ENCODE measurements at places on chromosomes 7 and 10.

GRCh38 chr10:30997536-30998235, 34.0 kb downstream of the ZNF438 start:
- no peak for DNase-seq

GRCh38 chr7:108376206-108376605, 80.0 kb downstream of the NRCAM start:
- DNase-seq: no peak

DNA sequence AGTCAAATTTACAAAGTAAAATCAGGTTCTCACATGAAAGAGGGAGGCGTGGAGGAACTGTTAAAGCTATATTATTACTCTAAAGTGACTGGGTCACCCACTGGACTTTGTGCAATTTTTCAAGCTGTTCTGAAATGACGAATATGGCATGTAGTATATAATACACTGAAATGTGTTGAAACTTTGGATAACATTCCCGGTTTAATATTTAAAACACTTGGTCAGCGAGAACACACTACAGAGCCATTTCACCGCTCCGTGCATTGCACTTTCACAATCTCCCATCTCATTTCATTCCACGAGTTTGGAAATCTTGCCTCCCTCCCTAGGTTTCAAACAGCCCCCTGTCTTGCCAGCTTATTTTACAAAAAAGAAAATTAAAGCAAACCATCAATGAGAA, 337.9 kb downstream of the WDR11 start:
- DNase-seq: no peak

GRCh38 chr10:73840056-73840402, 28.6 kb upstream of the NDST2 start:
- no peak for DNase-seq

GRCh38 chr7:129607471-129608120, 3.9 kb upstream of the NRF1 start:
- DNase-seq: no peak

GRCh38 chr7:22601812-22602565, 102.0 kb upstream of the STEAP1B start:
- no peak for DNase-seq

GRCh38 chr7:1915956-1916600, 246.0 kb downstream of the ELFN1 start:
- DNase-seq: no peak

DNA sequence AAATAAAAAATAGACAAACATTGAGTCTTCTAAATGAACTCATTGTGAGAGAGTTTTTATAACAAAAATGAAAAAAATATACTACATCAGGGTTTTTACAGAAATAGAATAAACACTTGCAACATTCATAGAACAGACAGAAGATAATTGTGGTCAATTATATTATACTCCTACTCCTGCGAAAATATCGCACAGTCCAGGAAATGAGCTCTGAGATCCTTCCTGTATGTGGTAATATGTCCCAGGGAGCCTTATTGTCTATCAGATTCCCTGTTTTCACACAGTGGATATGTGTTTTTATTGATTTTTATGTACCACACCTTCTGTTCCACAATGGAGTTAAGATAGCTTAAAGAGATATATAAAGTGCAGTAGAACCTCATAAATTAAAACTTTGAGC, 27.5 kb upstream of the RELN start:
- no peak for DNase-seq

DNA sequence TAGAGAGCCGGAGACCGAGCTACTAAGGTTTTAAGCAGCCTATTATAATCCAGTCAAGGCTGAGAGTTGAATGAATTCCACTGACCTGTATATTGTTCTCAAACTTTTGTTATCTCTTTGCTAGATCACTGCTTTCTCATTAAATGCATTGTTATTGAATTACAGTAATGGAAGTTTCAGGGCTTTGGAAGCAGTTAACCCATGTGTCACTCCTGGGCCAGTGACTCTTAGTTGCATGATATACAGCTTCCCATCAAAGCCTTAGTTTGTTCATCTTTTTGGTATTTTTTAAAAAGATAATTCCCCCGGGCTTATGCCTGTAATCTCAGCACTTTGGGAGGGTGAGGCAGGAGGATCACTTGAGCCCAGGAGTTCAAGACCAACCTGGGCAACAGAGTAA, 55.4 kb upstream of the KIAA1217 start:
- DNase-seq: no peak

DNA sequence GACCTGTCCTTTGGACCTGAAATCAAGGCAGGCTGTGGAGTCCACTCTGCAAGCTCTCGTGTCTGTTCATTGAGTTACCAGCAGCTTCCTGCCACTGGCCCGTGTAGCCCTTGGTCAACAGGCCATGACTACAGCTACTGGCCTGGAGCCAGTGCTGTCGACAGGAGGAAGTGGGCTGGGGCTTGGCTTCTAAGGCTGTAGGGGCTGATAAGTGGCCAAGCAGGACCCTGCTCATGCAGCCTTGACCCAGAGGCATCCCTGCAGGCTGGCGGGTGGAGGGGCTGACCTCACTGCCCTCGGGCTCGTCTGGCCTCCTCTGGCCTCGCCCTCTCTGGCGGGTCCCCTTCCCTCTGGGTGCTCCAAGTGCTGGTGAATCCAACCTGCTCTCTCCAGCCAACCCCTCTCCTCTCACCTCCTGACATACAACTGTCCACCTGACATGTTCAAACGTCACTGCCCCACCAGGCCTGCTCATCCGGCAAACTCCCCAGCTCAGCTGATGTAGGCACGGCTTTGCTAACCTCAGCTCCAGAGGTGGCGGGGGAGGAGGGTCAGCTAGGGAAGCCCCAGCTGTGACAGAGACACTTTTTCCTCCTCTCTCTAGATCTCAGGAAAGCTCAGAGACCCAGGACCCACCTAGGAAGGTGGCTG, 188.6 kb upstream of the LYZL2 start:
- DNase-seq: no peak

DNA sequence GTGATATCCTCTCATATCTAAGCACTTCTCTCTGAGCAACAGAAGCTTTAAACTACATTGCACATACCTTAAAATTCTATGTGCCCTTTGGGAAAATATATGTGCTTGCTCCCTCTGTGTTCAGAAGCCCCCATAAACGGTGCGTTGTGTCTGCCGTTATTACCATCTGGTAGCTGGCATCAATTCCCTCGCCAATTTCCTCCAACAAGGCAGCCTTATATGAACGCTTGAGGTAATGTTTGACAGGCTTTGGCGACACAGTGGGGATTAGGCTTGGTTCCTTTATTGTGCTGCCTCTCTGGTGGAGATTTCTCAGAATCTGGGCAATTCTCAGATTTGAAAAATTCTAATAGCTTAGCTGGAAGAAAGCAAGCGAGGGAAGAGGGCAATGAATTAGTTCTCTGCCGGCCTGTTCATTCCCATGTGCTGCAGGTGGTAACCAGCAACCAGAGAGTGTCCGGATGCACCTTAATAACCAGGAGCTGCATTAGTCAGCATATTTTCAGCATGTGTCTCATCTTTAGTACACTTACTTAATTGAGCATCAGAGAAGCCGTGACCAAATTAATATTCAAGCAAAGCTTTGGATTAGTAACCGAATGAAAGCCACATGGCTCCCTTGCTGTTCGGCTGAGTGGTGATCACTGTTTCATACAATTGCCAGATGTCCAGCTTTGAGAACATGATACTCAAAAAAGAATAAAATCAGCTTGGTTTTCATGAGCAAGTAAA, 7.3 kb upstream of the PPP1R17 start:
- DNase-seq: no peak

DNA sequence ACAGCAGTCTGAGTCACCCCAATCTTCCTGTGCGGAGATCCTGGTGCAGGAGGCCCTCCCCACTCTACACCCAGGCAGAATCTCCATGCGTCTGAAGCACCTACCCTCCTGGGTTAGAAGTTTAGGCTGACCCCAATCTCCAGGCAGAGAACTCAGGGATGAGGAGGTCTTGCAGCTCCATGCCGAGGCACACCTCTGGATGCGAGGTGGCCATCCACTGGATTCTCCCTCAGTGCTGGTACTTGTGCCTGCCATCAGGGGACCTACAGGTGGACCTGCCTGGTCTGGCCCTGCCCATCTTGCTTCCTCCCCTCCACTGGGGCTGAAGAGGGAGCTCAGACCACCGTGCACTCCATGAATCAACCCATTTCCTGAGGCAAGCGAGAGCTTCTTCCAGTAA, 28.8 kb upstream of the AMPH start:
- DNase-seq: no peak

DNA sequence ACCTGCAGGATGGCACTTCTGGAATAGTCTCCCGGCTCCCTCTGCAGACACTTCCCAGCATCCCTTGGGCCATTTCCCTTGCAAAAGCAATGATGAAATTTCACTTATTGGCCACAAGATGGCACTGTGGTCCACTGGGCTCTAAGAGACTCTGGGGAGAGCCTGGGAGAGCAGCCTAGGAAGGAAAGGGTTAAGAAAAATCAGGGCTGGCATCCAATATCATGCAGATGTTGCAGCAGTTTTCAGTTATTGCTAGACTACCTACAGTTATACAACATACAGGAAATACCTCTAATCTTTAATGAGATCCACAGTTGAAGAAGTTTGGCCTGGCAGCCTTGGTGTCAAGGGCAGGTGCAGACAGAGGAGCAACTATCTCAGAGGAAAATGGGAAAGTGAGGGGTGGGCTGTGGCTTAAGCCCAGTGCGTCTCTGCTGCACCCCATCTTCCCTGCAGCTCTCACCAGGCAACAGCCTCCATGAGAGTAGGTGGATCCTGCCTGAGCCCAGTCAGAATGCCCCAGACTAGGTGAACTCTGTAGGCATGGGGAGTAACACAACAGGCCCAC, 100.2 kb upstream of the PRSS58 start:
- peak; percentile 75 for DNase-seq

GRCh38 chr7:120304674-120305073, 31.7 kb downstream of the KCND2 start:
- DNase-seq: no peak

GRCh38 chr10:102065561-102066398, 631 bp downstream of the HPS6 start:
- no peak for DNase-seq

DNA sequence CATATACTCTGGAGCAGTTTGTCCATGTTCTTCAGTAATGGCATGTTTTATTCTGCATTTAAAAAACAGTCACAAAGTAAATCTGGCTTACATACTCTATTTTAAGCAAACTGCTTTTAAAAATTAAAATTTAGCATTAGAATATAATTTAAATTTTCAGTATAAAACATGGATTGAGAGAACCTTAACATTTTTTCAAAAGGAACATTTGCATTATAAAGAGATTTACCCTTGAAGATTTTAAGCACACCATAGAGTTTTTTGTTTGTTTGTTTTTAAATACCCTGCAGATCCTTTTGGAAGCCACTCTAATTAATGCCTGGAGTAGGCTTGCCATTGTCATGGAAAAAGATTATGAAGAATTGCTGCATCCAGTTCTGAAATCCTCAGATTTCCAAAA, 70.4 kb downstream of the ZNRF2 start:
- DNase-seq: no peak

DNA sequence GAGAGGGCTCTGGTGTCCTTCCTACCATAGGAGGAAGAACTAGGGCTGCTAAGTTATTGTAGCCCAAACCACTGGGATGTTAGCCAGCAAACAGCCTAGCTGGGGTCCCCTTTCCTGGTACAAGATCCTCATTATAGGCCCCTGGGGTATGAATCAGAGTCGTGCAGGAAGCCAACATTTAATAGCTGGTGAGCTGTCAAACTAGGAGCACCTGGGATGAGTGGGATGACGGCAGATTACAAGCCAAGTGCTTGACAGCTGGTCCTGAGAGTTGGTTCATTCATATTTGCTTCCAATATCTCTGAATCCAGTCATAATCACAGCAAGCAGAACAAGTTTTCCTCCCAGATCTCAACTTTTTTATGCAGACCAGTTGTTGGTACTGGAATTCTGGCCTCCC, 25.1 kb upstream of the DNAJB12 start:
- no peak for DNase-seq

GRCh38 chr10:51488766-51489408, 210.5 kb downstream of the CSTF2T start:
- no peak for DNase-seq

DNA sequence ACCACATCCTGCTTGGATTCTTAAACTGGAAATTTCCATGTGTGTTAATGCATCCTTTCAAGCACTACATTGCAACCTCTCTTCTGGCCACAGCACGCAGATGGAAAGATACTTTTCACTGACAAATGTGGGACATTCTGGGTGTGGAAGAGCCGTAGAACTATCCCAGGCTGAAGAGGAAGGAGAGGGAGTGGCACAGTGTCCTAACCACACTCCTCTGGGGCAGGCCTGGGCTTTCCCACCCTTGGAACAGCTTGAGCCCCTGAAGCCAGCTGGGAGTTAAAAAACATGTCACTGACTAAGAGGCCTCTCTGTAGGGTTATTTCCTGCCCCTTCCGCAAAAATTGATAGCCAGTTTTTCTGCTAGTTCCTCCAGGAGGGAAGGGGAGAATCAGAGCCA, 34.0 kb upstream of the DNMBP start:
- DNase-seq: no peak

DNA sequence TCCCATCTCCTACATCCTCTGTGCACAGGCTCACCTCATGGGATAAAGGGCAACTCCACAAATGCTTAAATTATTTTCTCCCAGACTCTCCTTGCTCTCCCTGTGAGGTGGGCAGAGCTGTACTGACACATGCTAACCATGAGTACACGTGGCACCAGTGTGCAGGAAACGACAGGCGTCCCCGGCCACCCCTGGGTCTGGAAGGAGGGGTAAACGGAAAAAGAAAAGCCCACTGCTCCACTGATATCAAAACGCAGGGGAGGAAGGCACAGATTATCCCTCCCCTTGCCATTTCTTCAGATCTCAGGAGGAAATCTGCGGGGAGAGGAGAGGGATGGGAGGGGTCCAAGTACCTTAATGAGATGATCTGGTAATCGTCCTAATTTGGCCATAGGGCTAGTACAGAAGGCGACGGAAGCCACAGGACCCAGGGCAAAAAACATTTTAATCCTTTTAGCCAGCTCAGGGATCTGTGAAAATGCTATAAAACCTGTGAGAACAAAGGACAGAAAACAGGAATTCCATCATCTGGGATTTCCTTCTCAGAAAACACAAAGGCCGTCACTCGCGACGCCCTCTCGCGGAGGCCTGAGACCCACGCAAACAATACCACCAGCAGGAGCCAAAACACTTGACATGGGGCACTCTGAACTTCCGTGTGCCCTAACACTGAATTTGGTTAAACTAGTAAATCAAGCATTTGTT, 17.8 kb upstream of the CH25H start:
- peak; percentile 43 for DNase-seq

- DNase-seq: no peak
Measured at GRCh38 chr10:91980319-91980718, 56.7 kb downstream of the BTAF1 start.

DNA sequence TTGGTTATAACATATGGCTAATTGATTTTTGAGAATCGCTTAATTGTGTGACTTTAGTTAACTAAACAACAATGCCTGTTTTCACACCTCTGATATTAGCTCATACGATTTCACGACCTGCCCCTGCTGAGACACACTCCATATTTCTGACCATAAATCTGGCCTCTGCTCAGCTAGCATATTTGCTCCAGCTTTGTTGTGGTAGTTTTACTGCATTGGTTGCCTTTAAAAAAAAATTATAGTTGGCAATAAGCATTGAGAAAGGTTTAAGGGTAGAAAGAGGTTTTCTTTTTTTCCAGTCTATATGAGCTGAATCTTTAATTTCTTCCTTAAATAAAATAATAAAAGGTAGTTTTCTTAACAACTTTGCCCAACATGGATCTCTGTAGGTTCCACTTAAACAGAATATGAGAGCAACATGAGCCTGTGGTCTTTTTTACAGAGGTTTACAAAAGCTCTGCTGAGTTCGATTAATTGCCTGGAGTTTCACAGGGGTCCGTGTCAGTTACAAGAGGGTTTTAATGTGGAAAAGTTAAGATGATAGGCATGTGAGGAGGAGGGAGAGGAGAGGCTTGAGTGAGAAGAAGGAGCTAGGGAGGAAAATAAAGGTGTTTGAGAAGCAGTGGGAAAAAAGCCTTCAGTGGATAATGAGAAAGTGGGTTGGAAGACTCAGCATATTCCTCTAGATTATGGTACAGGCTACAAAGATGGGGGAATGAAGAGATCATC, 318.2 kb downstream of the CXCL12 start:
- no peak for DNase-seq
